Stimulated activated CD8-positive, alpha-beta memory T cell treated with anti-CD3 and anti-CD28 coated beads, Interleukin-4, amount 100 ng/mL, for 4 hours (primary cell): ENCODE measurements at places on chromosomes 4 and X.
A peak's percentile ranks its signal among the peaks of the same experiment; 100 is the strongest.

- DNase-seq: no peak
These were observed 1081.8 kb upstream of the GRID2 start for GRCh38 chr4:91222014-91222413.

DNA sequence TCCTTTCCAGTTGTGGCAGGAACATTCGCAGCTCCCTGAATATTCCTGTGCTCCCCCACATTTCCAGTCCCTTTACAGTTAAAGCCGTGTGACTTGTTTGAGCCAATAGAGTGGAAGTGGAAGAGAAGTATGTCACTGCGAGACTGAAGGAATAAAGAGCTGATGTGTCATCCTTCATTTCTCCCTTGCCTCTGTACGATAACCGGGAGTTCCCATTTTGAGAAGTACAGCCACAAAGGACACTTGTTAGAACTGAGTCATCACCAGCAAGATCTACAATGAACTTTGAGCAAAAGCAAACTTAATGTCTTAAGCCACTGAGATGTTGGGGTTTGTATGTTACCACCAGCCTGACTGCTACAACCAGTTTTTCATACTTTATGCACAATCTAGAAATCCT, 92.3 kb downstream of the SPRY1 start:
- no peak for DNase-seq

DNA sequence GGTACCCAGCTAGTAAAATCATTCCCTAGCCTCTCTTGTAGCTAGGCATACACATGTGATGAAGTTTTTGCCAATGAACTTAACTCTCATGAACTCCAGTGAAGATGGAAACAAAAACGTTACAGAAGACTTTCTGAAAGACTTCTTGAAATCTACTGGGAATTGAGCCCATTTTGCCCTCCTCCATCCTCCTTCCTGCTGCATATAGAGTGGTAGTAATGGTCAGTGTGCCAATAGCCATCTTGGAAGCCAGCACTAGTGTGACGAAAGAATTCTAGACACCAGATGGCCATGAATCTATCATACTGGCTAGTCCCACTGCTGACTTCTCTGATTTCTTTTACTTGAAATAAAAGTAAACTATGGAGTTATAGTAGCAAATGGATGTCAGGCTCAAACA, 30.9 kb upstream of the PPA2 start:
- no peak for DNase-seq

DNA sequence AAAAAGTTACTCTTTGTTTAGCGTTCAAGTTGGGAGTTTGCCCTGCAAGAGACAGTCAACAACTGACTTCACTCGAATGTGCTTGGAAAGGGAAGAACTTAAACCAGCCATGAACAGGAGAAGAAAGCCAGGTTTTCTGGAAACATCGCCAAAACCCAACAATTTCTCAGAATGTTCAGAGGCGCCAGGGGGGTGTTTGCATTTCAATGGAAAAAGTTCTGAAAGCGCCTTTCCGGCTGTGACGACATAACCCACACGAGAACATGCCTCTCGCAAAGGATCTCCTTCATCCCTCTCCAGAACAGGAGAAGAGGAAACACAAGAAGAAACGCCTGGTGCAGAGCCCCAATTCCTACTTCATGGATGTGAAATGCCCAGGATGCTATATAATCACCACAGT, 78.1 kb upstream of the ADGRA3 start:
- DNase-seq: no peak

DNA sequence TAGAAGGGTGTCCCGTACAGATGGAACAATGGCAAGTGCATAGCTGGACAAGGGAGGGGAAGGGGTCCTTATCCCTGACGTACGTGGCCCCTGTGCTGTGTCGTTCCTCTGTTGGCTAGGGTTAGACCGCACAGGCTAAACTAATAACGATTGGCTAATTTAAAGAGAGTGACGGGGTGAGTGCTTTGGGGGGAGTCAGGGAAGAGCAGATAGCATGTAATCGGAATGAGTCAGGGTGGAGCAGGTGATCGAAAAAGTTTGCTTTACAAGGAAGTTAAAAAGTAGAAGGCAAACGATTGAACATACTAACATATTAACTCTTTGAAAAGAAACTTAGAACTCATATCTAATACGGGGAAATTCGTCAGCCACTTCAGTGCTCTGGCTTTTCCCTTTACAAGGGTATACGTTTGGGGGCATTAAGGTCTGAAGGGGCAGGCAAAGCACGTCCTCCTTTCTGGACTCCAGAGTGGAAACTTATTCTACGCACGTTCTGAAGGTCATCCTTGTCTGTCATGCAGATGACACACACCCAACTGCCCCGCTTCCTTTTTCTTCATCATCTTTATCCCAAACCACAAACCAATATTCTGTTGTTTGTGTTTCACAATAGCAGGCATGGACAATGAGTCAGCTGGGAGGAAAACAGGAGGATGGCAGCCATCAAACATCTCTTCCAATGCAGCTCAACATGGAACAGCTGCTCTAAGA, 10.2 kb upstream of the CRLF2 start:
- DNase-seq: no peak

- DNase-seq: no peak
These were observed 15.7 kb downstream of the SUPT20HL2 start for GRCh38 chrX:24298191-24298590.

- DNase-seq: no peak
These were observed 46.8 kb downstream of the PKD2 start for GRCh38 chr4:88054229-88054628.

DNA sequence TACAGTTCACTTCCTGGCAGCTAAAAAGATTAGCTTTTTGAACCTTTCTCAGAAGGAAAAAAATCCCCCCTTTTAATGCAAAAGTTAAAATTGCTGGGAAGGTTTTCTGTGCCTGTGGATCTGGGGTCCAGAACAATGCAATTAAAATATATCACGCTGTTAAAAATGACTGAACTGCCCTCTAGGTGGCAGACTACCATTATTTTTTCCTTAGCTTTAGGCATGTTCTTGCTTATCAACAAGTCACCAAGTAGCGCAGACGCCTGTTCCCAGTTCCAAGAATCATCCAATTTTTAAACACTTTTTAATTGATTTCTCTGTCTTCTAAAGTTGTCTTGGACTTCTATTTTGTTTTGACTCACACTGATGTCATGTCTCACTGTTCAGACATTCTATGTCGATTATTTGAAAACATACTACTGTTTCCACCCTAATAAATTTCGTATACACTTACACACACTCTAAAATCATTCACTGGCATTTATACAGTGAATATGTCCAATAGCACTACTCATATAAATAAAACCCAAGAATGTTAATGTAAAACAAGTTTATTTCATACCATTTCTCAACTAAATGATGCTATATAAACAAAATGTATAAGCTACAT, 661.6 kb downstream of the RAPGEF2 start:
- no peak for DNase-seq

DNA sequence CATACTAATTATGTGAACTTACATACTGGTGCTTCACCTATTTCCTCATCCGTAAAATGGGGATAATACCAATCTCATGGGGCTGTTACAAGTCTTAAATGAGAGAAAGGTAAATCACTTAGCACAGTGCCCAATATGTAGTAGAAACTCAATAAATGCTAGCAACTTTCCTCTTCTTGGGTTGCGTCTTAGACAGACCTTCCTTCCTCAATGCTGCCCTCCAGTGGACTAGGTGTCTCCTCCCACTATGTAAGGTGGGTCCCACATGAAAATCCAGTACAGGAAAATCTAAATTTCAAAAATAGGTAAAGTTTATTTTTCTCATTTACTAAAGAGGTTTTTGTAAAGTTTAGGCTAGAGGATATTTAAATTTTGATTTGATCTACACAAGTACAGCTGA, 20.6 kb downstream of the ZDHHC9 start:
- DNase-seq: peak; percentile 18

GRCh38 chr4:152676052-152676854, 3.5 kb downstream of the TMEM154 start:
- DNase-seq: no peak

DNA sequence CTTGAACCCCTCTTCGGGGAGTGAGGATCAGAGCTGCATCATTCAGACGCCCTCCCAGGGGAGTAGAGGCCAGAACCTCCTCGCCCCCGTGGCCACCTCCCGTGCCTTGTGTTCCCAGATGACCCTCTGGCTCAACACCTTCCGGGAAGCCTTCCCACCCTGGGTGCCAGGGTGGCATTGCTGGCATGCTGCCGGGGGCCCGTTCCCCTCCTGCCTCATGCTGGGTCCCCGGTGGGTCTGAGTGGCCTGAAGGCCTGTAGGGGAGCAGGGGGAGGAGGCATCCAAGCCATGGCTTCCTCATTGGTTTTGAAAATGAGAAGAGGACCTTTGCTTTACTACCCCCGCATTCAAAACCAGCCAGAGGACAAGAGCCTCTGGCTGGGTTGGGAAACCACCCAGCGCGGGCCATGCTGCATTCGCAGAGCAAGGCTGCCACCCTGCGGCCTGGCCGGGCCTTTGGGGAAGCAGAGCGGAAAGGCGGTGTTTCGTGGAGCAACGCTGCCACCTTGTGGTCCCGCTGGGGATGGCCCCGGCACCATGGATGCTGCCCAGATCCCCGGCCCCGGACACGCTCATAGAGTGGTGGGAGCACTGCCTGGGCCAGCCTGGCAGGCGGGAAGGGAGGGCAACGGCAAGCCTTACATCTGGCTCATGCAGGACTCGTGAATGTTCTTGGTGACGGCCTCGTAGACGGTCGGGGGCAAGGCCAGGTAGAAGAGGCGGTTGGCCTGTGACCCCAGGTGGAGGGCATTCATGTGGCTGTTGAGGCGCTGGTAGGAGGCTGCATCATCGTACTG, 11.9 kb downstream of the G6PD start:
- DNase-seq: peak; percentile 76

DNA sequence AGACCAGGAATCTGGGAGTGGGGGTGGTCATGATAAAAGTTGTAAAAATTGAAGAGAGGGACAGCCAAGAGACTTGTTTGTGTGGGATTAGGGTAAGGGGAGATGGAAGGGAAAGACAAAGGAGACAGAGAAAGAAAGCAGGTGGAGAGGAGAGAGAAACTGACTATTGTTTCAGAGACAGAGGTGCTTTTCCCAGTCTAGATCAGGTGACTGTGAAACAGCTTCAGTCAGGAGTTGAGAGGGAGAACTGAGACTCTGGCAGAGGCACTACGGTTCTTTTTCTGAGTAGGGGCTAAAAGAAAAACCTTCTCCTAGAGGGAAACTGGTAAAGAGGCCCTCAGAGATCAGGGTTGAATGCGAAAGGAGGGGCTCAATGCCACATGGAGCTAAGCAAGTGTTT, 106.4 kb downstream of the KDR start:
- no peak for DNase-seq

GRCh38 chr4:37476691-37477090, 209.5 kb downstream of the RELL1 start:
- DNase-seq: no peak

DNA sequence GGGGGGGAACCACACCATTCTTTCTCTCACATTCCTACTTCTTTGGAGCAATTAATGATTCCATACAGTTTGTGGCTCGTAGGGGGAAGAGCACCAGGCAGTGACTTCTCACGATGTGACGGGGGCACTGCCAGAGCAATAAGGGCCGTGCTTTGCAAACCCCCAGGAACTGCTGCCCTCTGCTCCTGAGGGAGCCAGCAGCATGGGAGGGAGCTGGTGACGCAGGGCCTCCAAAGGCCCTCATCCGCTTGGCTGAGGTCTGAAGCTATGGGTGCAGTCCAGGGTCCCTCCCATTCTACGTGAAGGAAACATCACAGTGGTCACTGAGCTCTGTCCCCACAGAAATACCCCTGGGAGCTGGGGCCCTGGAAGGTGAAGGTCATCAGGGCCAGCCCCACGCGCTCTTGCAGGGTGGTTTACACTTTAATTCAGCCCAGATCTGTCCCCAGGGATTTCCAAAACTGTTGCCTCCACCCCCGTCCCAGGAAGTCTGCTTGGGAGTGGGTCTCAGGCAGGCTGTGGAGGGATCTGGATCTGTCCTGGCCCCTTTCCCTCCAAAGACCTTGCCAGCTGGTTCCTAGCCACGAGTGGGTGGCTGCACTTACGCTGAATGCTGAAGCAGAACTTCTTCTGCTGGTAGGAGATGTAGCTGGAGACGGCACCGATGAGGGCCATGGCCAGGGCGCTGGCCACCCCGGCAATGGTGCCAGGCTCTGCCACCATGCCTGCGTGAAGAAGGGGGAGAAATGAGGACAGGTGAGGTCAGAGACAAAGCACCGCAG, 82.6 kb downstream of the MTMR1 start:
- DNase-seq: no peak

DNA sequence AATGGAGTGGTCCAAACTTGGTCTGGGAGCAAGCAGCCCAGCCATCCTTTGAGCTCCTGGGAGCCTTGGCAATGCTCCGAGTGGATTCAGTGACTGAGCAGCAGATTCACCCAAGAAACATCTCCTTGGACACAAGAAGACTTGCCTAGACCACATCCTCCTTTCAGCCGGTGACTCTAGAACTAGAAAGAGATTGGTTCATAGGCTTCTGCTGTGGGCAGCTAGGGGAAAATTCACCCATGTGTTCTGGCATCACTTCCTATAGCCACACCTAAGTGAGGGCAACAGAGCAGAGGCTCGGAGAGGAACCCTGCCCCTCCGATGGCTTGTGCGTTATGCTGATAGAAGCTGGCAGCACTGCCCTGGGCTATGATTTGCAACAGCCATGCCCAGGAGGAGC, 16.0 kb downstream of the ZNF275 start:
- no peak for DNase-seq

DNA sequence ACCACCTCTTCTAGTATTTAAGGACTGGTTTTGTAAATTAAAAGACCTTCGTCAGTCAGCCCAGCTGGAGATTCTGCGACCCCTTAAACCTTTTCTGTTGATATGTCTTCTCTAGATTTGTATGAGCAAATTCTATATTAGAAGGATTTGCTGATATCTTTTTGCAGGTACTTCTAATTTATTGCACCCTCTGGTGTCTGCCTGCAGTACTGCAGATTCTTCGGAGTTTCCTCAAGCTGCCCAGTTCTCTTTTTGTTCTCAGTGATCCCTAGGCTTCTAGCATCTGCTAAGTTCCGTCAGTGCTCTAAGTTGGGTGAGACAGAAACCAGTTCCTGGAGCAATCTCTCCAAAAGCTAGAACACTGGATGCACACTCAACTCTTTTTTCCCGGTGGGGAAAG, 545.2 kb downstream of the C4orf33 start:
- DNase-seq: no peak

GRCh38 chrX:20971250-20971649, 403.0 kb upstream of the CNKSR2 start:
- no peak for DNase-seq

DNA sequence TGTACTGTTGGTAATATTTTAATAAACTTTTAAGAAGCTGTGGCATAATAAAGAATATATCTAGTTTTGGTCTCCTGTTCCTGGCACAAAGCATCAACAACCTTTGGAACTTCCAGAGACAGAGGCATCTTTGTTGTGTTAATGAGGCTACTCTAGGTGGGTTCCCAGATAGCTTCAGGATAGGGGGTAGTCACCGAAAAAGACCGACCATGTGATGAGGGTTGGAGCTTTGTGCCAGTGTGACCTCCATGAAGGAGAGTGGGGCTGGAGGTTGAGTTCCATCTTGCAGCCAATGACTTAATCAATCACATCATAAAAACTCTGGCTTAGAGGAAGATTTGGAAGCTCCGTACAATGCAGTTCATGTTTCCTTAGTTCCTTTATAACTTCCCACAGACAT, 9.9 kb downstream of the PPAT start:
- DNase-seq: no peak

DNA sequence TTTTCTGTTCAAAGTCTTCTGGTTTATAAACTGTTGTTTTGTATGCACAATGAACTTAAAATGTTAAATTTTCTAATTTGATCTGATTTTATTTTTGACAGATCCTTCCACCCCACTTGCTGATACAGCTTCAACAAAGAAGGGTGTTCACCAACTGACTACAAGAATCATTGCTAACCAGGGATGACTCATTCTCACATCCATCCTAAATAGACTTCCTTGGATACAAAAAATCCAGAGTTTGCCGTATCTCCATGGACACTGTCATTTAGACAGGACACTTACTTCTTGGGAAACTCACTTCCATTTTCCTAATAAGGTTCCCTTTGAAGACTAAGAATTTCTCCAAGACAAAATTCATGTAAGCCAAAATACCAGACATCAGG, 111.6 kb upstream of the NWD2 start:
- no peak for DNase-seq
